Stimulated activated CD8-positive, alpha-beta memory T cell treated with anti-CD3 and anti-CD28 coated beads, Interleukin-4, amount 100 ng/mL, for 1 hour (primary cell): ENCODE measurements at places on chromosomes 12 and 14.

DNA sequence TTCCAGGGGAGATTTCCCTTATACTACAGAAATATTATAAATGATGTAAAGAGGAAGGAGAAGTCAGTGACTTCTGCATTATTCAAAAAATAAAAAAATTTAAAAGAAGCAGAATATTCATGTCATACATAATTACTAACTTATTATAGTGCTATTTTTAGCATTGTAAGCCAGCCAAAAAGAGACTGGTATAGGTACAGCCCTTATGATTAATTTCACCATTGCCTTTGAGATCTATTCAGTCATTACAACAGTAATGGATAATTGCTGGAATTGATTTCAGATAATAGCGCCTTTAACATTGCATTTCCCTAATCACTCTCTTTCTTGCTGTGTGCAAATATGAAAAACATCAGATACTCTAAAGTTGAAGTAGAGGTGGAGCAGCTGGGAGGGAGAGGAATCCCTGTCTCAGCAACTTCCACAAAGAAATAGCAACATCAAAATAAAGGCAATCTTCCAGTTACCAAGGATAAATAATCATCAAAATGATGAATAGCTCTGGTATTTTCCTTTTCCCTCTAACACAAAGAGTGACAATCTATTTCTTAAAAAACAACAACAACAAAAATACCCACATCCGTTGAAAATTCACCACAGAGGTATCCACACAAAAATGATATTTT, 71.8 kb upstream of the OVCH1 start:
- no peak for DNase-seq

GRCh38 chr12:12178559-12178958, 88.3 kb downstream of the LRP6 start:
- DNase-seq, result no peak

DNA sequence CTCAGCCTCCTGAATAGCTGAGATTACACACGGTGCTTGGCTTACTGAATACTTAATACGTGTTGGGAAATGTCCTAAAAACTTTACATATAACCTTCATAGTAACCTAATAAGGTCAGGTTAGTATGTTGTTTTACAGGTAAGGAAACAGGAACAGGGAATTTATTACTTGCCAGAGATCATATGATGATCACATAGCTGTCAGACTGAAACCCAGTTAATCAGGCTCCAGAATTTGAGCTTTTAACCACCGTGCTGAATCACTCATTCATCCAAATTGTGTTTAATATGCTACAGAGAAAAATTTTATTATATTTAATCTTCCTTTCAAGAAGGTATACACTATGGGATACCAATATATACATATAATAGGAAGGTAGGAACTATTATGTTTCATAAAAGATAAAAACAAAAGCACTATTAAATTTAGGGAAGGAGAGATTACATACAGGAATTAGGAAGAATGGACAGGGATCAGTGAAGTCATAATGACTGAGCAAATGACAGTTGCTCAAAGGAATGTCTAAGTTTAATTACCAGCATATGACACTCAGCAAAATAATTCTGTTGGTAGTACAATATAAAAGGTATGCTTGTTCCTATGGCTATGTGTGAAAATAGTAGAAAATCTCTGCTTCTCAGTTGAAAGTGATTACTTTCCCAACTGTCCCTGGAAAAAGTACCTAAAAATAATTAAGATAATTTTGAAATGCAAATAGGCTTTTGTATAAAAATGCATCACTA, 59.3 kb downstream of the HEATR5A start:
- DNase-seq, result no peak

GRCh38 chr14:38047195-38047902, 160.4 kb upstream of the SSTR1 start:
- DNase-seq, result no peak

- DNase-seq, result no peak
These were observed 69.3 kb upstream of the ADAMTS20 start for GRCh38 chr12:43621262-43621661.

DNA sequence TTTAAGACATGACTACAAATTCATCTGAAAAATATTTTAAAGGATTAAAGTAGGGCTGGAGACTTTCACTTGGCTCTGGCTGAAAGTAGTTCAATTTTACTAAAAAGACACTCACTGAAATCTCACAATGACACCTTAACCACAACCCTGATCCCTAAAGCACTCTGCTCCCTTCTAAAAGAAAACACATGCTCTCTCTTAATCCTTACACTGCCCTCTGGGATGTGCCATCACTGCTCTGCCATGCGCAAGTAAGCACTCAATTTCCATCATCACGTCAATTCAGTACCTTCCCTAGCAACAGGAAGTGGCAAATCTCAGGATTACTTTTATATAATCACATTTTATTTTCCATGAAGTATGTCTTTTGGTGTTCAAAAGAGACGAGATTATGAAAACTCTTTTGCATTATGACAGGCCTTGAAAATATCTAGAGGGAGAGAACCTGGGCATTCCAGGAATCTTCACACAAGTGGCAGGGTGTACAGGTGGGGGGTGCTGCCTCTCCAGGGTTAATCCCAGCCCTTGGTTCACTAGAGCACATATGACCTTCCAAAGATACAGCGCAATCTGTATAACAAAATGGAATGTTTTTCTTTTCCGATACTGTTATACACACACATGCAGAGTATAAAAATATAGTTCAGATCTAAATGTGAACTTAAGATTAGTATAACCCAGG, 7.3 kb downstream of the ATG14 start:
- no peak for DNase-seq

GRCh38 chr12:39205969-39206368, 237.0 kb downstream of the KIF21A start:
- no peak for DNase-seq

DNA sequence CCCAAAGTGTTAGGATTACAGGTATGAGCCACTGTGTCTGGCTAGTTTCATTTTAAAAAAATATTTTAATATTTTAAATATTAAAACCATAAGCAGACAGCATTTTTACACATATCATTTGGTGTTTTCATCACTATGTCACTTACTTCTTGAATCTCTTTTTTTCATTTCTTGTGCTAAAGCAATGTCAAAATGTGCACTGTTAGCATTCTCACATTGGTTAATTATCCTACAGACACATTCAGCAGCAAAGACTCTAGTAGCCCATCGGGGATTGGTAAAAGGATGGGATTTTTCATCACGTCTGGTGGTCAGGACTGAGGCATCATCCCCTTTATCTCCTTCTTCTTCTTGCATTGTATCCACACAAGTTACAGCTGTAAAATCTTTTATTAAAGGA, 96.9 kb downstream of the HEATR5A start:
- no peak for DNase-seq

GRCh38 chr14:59751578-59751977, 119.0 kb downstream of the RTN1 start:
- DNase-seq, result no peak

DNA sequence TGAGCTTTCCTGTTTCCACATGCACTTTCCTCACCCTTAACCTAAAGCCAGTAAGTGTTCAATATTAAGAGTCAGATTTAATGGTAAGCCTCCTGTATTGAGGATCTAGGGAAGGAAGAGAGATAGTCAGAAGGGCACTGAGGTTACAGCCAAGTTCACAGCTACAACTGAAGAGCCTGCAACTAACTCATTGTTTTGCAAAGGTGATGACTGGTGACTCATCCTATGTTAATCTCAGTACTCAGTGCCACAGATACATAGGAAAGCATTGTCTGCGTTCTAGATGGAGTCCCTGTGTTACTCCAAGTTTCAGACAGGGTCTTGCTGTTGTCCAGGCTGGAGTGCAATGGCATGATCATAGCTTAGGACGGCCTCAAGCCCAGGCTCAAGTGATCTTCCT, 157.0 kb upstream of the RBM19 start:
- DNase-seq, result no peak

DNA sequence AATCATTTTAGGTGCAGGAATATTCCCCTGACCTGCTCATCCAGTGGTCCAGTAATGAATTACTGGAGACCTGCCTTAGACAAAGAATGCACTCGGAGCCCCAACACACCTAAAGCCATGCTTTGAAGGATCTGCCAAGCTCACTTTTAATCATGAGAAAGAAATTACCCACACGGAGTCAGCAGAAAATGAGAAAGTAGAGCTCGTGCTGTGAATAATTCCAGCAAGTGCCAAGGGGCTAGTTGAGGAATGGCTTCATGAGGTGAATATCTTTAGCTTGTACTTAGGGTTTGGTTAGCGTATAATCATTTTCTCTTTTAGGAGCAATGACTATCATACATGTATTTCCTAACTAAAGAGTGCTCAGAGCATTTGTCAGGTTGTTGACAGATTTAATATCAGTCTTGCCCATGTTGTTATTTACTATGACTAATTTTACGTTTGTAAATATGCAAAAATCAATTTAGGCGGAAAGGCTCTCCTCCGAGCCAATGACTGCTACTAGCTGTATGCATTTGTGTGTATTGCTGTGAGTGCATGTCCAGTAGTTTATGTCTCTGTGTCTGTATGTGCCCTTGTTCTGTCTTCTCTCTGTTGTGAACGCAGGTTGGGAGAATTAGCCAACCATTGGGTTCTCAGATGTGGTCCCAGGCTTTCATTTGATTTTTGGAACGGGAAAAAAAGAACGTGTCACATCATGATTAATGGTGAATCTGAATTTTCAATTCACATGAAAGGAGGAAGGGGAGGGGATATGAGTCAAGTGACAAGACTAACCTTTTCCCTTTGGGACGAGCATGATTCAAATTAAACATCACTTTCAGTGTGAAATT, 98.4 kb downstream of the RMST start:
- no peak for DNase-seq

DNA sequence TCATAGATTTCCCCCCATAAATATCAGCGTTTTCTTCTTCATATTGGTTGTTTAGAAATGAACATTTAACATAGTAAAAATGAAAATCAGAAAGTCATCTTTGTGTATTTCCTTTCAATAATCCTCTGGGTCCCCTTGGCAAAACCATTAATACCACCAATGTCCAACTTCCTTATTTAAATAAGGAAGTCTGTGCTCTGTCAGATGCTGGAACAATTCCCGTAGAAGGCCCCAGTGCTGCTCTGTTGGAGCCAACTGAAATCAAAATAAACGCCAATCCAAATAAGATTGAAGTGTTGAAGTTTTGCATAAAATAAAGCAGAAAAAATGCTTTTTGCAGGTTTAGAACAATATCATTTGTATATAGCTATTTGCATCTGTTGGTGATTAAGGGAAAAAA, 93.1 kb downstream of the PPM1H start:
- DNase-seq, result no peak

- DNase-seq, result no peak
These were observed 112.5 kb downstream of the PRKD1 start for GRCh38 chr14:29815016-29815674.

GRCh38 chr12:44247588-44247987, 411.7 kb downstream of the TMEM117 start:
- no peak for DNase-seq

DNA sequence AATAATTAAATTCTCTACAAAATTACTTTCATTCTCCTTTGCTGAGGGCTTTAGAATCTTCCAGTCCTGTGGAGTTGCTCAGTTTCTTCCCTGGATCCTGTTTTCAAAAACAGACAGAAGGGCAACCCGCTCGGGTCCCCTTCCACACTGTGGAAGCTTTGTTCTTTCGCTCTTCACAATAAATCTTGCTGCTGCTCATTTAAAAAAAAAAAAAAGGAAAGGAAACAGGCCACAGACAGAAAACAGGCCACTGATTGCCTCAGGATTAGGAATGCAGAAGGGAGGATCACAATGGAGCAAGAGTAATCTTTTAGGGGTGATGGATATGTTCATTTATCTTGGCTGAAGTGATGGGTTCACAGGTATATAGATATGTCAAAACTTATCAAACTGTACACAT, 29.5 kb upstream of the HIGD1C start:
- no peak for DNase-seq

- no peak for DNase-seq
These were observed 51.0 kb downstream of the RTN1 start for GRCh38 chr14:59819446-59820088.

- DNase-seq, result no peak
These were observed 164.5 kb downstream of the KIF21A start for GRCh38 chr12:39278426-39278825.

- DNase-seq, result no peak
These were observed 127.9 kb downstream of the EFCAB11 start for GRCh38 chr14:89826596-89826995.

DNA sequence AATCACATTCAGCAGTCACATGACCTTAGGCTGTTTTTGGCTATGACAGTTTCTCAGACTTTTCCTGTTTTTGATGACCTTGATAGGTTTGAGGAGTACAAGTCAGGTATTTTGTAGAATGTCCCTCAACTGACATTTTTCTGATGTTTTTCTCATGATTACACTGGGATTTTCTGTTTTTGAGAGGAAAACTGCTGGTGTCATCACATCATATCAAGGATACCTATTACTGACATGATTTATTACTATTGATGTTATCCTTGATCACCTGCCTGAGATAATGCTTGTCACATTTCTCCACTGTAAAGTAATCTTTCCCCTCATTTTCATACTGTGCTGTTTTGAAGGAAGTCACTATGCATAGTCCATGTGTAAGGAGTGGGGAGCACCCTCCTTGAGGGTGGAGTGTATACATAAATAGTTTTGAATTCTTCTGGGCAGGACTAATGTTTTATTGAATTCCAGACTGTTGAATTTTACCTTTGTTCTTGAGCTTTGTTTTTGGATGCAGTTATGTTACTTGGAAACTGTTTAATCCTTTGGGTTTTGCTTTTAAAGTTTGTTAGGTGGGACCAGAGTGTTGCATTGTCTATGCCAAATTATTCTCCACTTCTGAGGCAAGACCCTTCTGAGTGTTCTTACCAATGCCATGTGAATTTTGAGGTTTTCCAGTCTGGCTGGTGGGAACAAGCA, 444.5 kb upstream of the FAR2 start:
- no peak for DNase-seq

DNA sequence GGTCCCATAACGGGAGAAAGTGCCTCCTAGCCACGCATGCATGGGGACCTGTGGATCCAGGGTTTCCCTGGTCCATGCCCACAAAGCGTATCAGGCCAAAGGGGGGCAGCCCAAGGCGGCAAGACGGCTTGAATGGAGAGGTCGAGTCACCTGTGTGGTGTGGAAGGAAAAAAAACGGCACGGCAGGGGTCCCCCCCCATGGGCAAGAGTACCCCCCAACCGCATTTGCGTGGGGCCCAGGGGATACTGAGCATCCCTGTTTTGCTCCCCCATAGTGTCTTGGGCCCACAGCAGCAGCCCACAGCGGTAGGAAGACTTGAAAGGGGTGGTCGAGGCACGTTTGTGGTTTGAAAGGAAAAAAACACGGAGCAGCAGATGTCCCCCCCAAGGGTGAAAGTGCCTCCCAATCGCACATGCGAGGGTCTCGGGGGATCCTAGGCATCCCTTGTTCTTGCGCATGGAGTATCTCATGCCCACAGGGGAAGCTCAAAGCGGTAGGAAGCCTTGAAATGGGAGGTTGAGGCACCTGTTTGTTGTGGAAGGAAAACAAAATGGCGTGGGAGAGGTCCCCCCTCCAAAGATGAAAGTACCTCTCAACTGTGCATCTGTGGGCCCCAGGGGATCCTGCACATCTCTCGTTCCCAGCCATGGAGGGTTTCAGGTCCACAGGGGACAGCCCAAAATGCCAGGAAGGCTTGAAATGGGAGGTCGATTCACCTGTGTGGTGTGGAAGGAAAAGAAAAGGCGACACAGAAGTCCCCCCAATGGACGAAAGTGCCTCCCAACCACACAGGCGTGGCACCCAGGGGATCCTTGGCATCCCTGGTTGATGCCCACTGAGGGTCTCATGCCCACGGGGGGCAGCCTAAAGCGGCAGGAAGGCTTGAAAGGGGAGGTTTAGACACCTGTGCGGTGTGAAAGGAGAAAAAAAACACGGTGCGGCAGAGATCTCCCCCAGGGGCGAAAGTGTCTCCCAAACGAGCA, 577.5 kb downstream of the ALG10 start:
- no peak for DNase-seq

GRCh38 chr12:118760623-118761022, 220.7 kb upstream of the SRRM4 start:
- no peak for DNase-seq
